ENCODE measurements at places on chromosomes 7 and 10.
A peak's percentile ranks its signal among the peaks of the same experiment; 100 is the strongest.

DNA sequence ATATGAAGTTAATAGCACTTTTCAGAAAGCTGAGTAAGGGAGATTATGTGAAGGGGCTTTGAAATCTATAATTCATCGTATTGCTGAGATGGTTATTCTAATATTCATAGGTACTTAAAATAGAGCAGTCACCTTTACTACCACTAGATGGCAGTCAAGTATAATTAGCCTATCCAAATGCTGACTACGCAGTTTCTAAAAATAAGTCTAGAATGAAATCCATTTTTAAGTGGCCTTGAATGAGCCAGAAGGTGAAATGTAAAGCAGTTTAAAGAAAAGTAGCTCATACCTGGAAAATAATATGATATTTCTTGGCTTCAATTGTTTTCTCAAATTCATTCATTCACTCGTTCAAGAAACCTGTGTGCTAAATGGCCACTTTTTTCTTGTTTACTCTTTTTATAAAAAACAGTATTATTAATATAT lies 1277.1 kb downstream of the GATA3 start:
- DNase-seq: peak; percentile 49

GRCh38 chr10:77741746-77742145 lies 104.1 kb upstream of the KCNMA1 start:
- DNase-seq: no peak

GRCh38 chr10:111801841-111802240 lies 381.7 kb downstream of the GPAM start:
- no peak for DNase-seq

- DNase-seq: no peak
Observed at GRCh38 chr10:12191715-12192114, 4.0 kb downstream of the NUDT5 start.

GRCh38 chr7:24197852-24198251 lies 86.1 kb upstream of the NPY start:
- DNase-seq: no peak

DNA sequence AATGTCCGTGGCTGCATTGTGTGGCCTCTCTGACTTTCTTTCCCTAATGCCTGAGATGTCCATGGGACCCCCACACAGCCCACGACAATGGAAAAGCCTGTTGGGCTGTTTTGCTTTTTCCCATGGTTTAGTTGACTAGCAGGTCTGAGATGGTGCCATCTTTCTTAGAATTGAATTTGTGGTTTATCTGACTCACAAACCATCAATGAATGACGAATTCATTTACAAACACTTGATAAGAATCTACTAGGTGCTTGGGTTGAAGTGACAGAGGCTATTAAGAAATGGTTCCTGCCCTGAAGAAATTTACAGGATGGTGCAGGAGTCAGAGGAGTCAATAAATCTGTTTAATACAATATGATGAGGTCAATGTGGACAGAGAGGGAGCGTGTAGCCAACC lies 75.4 kb downstream of the OTUD1 start:
- DNase-seq: no peak

DNA sequence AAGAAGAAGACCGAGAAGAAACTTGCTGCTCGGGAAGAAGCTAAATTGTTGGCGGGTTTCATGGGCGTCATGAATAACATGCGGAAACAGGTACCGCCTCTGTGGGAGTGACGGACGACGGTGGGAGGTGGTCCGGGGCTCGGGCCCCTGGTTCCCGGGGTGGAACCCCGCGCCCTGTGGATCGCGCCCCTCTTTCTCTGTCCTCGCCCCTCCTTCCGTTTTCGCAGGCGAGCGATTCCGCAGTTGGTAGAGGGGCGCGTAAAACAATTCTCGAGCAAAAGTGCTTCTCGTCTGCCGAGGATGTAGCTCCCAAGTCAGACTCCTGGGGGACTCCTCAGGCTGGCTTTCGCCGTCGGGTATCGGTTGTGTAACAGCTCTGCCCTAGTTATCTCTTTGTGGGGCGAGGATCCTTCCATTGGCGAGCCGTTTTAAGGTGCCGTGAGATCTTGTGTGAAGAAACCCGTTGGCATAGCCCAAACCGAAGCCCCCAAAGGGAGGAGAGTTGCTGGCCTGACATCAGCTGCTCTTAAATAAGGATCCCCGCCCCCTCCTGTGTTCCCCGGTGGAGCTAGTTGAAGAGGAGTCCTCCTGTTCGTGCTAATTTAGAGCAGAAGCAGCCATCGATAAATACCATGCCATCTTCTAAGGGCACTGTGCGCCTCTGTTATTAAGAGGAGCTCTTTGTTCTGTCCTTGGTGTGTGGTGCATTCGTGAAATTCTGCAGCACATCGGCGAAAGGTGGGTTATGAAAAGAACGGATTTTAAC lies 655 bp downstream of the KLHL7 start:
- DNase-seq: peak; percentile 70

GRCh38 chr10:120760253-120760652 lies 90.9 kb upstream of the WDR11 start:
- no peak for DNase-seq

DNA sequence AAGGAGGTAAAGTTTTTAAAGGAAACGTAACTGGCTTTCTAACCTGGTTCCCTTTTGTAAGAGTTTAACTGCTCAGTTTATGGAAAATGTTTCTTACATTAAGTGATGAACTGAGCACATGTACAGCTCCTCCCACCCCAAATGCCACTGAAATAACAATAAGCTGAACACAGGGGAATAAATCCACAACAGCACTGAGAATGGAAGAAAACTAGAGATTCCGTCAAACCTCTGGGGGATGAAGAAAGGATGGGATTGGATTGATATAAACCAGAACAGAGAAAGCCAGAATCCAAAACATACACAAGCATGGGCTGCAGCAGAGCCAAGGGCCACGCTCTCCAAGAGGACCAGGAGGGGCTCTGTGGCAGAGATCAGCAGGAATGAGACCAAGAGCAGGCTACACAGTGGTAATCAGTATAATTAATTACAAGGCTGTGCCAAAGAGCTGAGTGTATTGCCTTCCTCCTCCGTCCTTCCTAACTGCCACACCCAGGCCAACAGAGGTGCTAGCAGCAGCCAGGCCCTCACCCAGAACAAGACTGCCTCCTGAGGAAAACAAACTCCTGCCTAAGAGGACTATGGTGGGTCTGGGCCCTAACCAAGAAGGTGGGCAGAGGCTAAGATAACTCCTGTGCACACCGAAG lies 73.9 kb downstream of the KIAA1549 start:
- DNase-seq: no peak

- DNase-seq: no peak
Observed at GRCh38 chr7:139451638-139452037, 31.8 kb downstream of the KLRG2 start.

GRCh38 chr10:48803801-48804584 lies 119.3 kb downstream of the WDFY4 start:
- no peak for DNase-seq

- no peak for DNase-seq
Observed at GRCh38 chr7:21828841-21829240, 116.9 kb downstream of the CDCA7L start.

GRCh38 chr10:86655596-86655995 lies 1.2 kb downstream of the OPN4 start:
- no peak for DNase-seq

- DNase-seq: no peak
Observed at GRCh38 chr7:4712281-4713182, 30.4 kb downstream of the FOXK1 start.

- DNase-seq: no peak
Observed at GRCh38 chr10:101234333-101234732, 5.1 kb upstream of the LBX1 start.

DNA sequence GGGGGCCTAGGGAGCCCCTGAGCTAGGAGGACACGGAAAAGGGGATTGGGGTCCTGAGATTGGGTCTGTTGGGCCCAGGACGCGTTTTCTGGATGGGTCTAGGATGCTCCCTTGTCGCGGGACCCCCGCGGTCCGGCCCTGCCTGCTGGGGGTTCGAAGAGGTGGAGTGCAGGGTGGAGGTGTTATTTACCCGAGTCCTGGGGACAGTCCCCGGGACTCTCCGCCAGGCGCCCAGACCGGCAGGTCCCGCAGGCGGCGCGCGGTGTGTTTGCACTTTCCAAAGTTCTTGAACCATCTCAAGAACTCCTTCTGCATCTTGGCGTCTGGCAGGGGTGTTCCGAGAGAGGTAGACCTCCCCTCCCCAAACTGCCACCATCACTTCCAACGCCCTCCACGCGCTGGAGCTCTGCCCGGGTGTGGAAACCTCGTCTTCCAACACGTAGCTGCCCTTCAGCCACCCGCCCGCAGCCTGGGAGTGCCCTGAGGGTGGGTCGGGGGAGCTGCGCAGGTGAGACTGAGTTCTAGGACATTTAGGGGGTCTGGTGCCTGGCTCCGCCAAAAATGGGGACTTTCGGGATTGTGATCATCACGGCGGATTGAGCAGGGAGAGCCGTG lies 569 bp downstream of the CAV1 start:
- no peak for DNase-seq

DNA sequence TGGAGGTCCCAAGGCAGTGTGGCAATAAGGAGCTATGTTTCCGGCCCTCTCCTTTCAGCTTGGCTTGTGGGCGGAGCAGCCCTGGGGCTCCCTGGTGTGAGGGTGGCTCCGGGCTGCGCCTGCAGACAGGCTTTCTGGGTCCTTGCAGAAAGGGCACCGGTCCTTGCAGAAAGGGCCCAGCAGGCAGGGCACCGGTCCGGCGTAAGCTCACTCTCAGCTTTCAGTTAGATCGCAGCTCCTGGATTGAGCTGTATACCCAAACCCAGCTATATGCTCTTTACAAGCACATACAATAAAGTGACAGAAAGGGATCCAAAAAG lies 293.8 kb upstream of the SHH start:
- DNase-seq: no peak

GRCh38 chr7:2116989-2117591 lies 115.7 kb downstream of the MAD1L1 start:
- DNase-seq: no peak

DNA sequence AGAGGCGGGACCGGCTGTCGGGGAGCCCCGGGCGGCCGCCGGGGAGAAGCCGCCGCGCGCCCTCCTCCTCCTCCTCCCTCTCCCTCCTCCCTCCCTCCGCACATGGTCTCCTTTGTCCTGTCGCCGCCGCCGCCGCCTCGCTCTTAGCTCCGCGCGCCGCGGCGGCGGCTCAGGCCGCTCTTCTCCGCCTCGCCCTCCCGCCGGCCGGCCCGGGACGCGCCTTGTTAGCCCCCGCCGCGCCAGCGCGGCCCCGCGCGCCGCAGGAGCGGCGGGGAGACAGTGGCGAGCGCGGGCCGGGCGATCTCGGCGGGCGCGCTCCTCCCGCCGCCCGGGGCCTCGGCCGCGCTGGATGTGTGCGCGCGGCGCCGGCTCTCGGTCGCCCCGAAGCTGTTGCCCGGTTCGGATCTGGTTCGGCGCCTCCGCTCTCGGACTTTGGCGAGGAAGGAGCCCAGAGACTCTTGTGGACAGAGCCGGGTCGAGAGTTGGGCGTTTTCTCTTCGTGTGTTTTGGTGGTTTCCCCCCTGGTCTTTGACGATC lies 437.4 kb upstream of the GALNT17 start:
- DNase-seq: no peak

DNA sequence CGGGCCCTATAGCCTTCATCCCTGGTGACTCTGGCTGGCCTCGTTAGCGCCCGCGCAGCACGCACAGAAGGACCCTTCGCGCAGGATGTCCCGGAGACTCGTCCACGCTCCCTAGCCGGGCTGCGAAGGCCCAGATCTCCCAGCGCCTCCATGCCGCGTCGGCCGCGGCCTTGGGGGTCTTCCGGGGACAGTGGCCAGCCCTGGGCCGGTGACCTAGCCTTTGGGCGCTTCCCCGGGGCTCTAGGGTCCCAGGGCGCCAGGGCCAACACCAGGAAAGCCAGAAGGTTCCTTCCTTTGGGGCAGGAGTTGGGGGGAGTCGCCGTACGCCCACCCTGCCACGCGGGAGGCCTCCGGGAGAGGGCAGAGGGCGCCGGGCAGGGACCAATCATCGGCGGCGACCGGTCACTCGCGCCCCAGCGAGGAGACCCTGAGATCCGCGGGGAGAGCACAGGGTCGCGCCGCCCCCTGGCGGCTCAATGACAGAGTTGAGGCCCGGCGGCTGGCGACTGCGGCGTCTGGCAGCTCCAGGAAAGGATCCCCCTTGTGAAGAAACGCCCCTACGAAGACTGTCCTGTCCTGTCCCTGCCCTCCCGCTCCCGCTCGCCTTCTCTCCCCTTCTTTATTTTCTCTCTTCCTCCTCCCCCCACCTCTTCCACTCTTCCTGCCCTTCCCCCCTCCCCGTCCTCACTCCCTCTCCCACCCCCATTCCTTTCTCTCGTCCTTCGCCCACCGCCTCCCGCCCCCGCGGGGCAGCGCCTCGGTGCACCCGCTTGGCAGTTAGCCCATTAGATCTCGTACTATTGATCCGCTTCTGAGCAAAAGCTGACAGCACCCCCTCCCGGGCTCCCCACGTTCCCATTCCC lies 62.3 kb upstream of the LBX1 start:
- no peak for DNase-seq

DNA sequence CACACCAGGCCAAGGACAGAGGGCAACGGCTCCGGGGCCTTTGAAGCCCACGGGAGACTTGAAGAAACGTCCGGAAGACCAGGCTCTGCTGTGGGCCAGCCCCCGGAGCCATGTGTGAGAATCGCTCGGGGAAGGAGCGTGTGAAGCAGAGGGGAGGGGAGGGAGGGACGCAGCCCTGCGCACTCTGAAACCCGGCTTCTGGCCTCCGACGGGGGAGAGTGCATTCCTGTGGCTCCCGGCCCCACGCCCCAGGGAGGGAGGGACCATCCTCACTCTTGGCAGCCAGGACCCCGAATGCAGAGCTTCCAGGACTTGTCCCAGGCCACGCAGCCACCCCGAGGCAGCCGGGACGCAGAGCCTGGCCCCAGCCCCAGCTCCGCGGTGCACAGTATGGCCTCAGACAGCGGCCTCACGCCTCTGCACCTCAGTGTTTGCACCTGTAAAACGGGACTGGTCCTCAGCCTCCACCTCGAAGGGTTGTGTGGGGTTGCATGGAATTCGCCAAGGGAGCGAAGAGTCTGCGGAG lies 67.4 kb downstream of the PDGFA start:
- no peak for DNase-seq

DNA sequence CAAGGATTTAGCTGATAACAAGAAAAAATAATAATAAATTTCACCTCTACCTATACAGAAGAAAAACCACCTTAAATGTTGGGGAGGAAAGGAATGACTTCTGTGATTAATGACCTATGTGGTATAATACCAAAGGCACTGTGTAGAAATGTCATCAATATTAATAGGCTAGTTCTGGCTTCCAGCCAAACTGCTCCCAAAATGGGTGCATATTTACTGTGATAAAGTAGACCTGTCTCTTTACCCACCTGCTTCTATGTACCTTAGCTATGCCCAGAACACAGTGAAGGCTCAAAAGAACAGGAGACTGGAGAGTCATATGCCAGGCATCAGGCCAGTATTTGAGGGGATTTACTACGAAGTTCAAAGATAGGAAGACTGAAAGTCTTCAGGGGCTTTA lies 76.0 kb downstream of the ATE1 start:
- DNase-seq: no peak

DNA sequence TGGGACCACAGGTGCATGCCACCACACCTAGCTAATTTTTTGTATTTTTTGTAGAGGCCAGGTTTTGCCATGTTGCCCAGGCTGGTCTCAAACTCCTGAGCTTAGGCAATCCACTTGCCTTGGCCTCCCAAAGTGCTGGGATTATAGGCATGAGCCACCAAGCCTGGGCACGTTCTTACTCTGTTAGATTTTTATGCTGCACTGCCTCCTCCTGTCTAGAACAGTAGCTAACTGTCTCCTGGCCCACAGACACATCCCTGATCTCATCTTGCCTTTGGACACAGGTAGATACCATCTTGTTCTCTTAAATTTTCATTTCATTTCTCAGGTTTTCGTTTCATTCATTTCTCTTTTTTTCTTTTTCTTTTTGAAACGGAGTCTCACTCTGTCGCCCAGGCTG lies 41.1 kb downstream of the BLVRA start:
- peak; percentile 54 for DNase-seq

Data from hematopoietic multipotent progenitor cell treated with erythropoietin and hydrocortisone succinate and interleukin-3 and kit ligand, for 17 days (in vitro differentiated cells).